ENCODE measurements at places on chromosomes 6 and 20.

- no peak for DNase-seq
These were observed 52.1 kb downstream of the IRF4 start for GRCh38 chr6:443621-444159.

GRCh38 chr6:29757282-29757681 lies 34.0 kb downstream of the HLA-F start:
- no peak for DNase-seq

DNA sequence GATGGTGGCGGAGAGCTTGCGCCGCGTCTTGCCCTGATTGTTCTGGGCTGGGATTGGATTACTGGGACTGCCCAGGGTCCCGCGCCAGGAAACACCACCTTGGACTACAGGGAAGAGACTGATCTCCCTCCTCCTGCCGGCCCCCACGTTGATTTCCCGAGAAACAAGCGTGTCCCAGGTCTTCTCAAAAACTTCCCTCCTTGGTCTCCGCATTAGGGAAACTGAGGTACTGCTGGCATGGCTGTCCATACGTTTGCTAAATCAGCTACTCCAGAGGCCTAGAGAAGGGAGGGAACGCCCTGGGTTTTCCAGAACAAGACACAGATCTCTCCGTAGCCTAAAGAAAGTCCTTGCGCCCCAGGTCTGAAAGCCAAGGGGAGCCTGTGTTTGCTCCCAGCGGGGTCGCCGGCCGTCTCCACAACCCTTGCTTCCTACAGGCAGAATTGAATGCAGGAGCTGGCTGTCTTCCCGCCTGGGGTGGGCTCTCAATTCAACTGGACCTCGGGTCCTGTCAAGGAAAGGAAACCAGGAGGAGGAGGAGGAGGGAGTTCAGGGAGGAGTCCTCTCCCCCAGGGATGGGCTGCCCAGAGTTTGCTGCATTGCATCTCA lies 29.2 kb downstream of the TFAP2A start:
- DNase-seq, result no peak

- no peak for DNase-seq
These were observed 267.6 kb upstream of the PRDM1 start for GRCh38 chr6:105818505-105818904.

GRCh38 chr6:44237021-44237812 lies 9.7 kb upstream of the HSP90AB1 start:
- no peak for DNase-seq

GRCh38 chr6:138600726-138601125 lies 101.4 kb upstream of the NHSL1 start:
- DNase-seq, result no peak

GRCh38 chr6:26222571-26222970 lies 135.3 kb downstream of the HFE start:
- no peak for DNase-seq

GRCh38 chr6:52666071-52666470 lies 4.8 kb upstream of the TMEM14A start:
- DNase-seq, result no peak

DNA sequence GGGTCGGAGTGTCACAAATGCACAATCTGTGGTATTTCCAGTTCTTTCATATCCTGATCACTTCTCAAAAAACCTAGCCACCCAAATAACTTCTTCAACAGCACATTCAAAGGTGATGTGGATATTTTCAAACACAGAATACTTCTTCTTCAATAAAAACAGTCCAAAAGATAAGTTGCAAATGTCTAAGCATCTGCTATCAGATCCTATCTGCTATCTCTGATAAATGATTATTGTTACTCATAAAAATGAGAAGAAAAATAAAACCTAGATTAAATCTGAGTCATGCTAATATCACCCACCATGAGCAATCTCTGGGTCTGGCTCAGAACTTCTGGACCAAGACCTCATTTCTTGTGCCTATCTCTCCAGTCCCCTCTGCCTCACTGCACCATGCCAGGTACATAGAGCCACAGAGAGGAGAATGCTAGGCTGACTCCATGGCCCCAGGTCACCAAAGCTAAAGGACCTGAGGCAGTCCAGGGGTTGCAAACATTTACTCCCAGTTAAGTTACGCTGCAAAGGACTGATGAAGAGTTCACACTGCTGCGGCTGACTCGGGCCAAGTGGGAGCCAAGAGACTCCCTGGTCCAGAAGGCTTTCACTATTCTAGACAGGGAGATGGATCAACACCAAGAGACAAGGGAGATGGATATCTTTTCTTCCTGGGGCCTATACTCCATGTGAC lies 101.4 kb downstream of the KIF13A start:
- no peak for DNase-seq

DNA sequence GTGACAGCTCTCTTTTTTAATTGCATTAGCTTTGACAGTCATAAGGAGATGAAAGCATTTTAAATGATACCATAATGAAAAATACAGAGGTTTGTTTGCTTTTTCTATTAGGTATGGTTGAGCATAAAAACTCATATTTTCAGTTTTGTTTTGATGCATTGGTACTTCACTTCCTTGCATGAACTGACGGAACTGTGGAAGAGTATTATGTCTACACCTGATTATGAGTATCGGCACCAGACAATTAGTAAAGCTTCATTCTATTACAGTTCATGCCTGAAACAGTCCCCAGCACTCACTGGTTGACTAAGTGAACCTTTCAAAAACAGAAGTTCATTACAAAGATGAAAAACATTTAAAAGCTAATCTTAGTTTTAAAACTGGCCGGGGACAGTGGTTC lies 593.0 kb downstream of the GRIK2 start:
- no peak for DNase-seq

DNA sequence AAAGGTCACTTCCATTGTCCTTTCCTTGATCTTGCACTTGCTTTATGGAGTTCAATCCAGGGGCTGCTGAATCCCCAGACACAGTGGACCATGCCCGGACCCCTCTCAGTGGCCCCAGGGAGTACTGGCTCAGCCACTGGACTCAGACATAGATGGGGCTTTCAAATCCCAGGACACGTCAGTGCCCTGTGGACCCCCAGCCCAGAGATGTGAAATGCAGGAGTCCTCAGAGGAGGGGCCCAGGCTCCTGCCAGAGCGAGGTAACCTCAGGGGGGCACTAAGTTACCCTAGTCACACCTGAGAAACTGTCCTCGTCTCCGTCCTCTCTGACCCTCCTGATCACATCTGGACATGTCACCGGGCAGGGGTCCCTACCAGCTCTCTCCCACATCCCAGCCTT lies 18.7 kb upstream of the APMAP start:
- DNase-seq, result no peak

DNA sequence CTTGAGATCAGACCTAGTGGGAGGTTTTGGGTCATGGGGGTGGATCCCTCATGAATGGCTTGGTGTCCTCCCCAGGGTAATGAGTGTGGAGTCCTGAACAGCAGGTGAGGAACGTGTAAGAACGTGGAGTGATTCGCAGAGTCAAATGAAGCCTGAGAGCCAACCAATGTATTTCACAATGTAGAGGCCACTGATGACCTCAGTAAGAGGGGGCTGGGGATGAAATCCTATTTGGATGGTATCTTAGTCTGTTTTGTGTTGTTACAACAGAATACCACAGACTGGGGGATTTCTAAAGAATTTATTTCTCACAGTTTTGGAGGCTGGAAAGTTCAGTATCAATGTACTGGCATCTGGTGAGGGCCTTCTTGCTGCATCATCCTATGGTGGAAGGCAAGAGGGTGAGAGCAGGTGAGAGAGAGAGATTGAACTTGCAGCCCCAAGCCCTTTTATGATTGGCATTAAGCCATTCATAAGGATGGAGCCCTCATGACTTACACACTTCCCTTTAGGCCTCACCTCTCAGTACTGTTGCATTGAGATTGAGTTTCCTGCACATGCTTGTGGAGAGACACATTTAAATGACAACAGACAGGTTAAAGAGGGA lies 47.3 kb upstream of the HIVEP1 start:
- DNase-seq, result no peak

- DNase-seq, result no peak
These were observed 166.3 kb upstream of the SLC22A16 start for GRCh38 chr6:110642711-110643110.

GRCh38 chr20:61883857-61884393 lies 181.8 kb downstream of the TAF4 start:
- DNase-seq, result no peak

DNA sequence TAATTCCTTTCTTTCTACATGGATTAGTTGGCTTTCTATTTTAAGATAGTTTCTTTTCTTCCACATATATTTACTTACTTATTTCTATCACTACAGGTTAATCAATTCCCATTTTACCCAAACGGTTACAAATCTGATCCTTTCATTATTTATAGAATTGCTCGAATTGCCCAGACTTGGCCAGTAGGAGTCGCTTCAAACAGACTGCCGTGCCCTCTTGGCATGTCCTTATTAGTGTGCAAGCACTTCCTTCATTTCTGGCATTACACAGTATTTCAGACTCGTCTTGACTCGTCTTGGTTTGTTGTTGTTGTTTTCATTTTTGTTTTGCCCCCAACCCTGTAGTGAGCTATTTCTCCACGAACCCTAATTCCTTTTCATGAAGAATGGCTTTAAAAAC lies 74.6 kb downstream of the SAMD3 start:
- no peak for DNase-seq

GRCh38 chr6:113640051-113640450 lies 217.1 kb upstream of the MARCKS start:
- DNase-seq, result no peak

DNA sequence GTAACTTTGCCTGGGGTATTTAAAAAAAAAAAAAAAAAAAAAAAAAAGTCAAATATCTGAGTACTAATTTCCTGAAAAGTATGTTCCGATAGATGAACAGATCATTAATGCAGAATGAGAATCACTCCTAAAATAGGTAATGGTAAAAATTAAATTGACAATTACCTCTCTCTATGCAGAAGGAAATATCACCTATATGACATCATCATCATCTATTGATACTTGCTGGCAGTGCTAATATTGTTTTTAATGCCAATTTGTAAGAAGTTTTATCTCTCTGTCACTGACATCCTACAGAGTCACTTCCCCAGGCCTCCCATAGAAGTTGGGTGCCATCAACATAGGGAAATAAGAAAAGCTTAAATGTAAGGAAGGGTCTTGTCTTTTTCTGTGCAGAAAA lies 29.9 kb downstream of the ADNP start:
- no peak for DNase-seq

DNA sequence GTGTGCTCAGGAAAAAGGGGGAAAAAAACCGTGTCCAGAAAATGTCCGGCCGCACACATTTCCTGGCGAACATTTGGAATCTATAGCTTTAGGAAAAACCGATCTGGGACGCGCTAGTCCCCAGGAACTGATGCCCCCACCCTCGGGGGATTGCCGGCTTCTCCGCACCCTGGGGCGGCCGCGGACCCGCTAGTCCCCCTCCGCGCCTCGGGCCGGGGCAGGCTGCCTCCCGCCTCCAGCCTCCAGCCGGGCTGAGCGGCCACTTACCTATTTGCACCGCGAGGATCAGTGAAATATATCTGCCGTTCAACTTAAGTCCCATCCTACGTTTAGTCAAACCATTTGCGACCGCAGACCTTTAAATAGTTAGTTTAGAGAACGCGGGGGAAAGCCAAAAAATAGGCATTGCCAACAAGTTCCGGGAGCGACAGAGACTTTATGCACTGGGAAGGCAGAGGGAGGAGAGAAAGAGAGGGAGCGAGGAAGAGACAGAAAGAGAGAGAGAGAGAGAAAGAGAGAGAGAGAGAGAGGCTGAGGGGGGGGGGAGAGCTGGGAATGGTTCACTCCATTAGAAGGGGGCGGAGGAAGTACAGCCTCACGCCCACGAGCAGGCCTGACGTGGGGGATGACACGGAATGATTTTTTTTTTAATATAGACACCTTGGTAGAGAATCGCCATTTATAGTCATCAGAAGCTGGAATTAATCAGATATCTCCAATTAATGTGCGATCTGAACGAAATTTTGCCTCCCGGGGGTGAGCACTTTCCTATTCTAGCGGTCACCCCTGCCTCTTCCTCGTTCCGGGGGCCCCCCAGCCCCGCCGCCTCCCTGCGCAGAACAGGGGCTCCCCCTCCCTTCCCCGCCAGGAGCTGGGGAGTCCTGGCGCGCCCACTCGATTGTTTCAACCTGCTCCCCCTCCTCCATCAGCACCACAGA lies at the start of gene NRN1:
Gene NRN1, minus strand, starts transcription at position 498 of the 938 bp plus-strand sequence. Its CDS starts 176 bp downstream, at position 322.
- DNase-seq, result no peak

DNA sequence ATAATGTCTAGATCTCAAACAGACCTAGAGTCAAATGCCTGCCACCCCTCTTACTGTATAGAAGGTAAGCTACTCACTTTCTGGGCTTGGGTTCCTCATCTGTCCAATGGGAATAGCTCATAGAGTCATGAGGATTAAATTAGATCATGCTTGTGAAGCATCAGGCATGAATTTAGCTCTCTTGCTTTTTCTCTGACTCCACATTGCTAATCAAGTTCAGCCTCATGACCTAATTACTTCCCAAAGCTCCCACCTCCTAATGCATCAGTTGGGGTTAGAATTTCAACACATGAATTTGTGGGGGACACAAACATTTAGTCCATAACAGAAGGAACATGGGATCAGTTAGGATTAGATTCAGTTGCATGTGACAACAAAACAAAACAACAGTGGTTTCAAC lies 4.6 kb upstream of the DDX27 start:
- DNase-seq, result no peak

DNA sequence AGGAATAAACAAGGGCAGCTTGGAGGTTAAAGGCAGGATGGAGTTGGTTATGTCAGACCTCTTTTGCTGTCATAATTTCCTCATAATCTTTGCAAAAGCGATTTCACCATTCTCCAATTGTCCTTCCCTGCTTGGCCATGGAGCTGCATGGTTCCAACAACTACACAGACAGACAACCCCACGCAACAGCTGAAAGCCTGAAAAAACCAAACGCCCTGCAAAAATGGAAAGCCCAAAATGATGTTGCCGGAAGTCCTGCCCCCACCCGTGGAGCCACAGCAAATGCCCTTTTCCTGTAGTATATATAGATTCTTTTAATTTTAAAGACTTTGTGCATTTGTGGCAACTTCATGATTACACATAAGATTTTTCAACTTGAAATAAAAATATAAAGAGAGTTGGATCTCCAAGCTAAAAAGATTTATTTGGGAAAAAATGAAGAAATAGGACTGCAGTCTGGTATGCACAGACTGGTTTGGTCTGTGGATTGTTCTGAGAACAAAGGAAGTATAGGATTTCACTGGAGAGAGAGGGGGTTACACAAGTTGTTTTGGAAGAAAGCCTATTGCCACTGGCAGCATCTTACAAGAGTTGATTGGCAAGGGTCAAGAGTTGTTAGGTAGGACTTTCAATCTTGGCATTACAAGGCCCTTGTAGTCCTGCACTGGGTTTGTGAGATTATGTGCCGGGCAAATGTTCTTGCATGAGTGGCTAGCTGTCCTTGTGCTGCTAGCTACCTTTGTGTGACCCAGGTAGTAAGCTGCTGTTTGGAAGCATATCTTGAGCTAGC lies 190.0 kb downstream of the C6orf118 start:
- no peak for DNase-seq

GRCh38 chr6:88545991-88546390 lies 379.8 kb upstream of the CNR1 start:
- no peak for DNase-seq

GRCh38 chr20:20010639-20011500 lies 6.3 kb upstream of the NAA20 start:
- no peak for DNase-seq

- DNase-seq, result no peak
These were observed 24.1 kb upstream of the EPB41L1 start for GRCh38 chr20:36130390-36130789.

GRCh38 chr6:40585651-40586269 lies 1.4 kb downstream of the LRFN2 start:
- no peak for DNase-seq
